ENCODE measurements at places on chromosomes 6 and 20.

- peak; percentile 80 for DNase-seq
Observed at GRCh38 chr20:53750827-53751619, 157.4 kb upstream of the ZNF217 start.

- DNase-seq, result no peak
Observed at GRCh38 chr6:168374051-168374502, 54.5 kb upstream of the DACT2 start.

DNA sequence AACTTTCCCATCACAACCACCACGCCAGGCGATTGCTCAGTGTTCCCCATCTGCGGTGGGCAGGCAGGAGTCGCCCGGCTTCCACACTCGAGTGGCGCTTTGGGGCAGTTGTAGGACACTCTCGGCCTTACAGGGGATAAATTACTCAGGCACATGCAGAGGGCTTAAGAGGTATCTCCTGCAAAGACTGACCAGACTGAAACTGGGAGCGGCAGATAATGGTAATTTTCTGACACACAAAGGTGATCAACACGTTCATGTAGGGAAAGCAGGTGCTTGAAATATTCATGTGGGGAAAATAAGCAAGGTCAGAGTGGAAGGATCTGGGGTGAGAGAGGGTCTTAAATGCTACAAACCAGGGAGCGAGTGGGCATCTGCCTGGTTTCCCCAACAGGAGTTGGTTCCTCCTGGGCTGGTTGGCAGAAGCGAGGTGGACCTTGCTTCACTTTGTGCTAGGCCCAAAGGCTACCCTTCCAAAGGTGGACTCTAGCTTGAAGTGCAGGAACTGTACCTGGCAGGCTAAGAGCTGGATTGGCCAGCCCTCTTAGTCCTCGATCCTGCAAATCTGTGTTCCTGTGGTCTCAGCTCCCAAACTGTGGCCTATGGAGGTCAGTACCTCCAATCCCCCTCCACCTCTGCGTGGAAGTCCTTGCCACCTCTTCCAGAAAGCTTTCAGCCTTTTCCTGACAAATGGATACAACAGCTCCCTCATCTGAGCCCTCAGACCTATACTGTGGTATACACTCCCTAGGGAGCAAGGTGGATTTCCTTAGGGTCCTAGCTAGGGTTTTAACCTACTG is 16.7 kb downstream of the PLAGL2 start:
- no peak for DNase-seq

DNA sequence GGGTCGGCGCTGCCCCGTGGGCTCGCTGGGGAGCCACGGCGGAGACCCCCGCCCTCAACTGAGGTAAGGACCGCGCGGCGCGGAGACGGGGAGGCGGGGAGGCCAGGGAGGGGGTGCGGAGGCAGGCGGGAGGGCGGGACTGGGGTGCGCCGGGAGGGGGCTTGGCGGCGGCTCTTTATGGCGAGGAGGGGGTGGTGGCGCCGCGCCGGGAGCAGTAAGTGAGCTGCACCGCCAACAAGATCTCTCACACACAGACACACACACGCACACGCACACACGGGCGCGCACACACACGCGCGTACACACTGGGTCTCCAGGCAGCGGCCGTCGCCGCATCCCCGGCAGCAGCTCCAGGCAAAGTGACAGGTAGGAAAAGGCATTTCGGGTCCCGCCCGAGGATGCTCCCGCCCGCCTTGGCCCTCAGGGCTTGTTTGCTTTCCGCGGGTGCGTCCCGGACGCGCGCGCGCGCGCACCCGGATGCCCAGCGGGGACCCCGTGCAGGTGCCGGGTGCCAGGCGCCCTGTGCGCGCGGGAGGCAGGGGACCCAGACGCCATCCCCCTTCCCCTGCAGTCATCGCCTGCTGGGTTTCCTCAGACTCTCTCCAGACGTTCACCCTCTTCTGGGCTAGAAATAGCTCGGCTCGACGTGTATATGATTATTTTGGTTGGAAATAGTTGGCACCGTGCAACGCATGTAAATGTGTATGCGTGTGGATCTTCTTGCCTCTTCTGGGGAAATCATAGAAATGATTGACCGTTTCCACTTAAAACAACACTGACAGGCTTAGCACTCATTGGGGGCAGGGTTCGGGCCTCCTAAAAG is at the start of gene PLCB4:
PLCB4 (plus strand) TSS at position 247 of the 823 bp plus-strand sequence. CDS start 238,728 bp downstream, outside the sequence.
- peak; percentile 74 for DNase-seq

DNA sequence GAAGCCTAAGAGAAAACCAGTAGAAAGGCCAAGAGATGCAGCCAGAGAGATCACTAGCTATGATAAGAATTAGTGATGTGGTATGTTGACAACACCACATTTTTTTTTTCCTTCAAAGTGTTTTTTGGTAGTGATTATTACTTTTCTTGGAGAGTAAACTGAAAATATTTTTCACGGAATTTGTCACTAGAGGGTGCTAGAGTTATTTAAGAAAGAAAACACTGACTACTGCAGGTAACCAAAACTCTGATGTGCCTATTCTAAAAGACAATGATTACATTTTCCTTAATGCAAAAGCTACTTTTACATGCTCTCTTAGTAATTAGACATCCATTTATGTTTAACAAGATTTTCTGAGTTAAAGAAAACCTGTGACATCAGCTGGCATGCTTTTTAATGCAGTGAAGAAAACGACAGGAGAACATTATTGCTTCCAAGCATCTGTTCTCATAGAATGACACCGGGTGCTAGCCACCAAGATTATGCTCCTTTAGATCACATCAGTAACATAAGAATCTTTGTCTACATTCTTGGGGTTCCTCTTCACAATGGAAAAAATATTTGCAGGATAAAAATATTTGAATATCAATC is 28.8 kb downstream of the RWDD2A start:
- peak; percentile 72 for DNase-seq

GRCh38 chr6:48860175-48860574 is 602.9 kb downstream of the MMUT start:
- no peak for DNase-seq
